ENCODE measurements at places on chromosomes 2 and 18.

GRCh38 chr2:75431763-75432162 is 129.0 kb downstream of the EVA1A start:
- DNase-seq, result no peak

DNA sequence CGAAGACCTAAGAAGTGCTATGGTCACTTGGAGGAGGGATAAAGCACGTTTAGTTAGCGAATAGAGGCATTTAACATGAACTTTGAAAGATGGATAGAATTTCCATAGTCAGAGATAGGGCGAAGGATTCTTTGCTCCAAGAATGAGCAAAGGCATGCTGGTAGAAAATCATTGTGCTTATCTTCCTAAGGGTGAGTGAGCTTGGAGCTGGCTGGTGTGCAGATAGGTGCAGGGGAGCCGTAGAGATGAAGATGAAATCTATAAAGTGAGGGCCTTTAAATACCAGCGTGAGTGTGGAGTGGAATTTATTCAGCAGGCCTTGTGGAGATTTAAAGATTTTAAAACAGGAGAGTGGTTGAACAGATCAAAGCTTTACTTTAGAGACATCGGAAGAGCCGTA is 1.6 kb downstream of the HRH4 start:
- DNase-seq, result no peak

GRCh38 chr2:9230881-9231280 is 24.3 kb downstream of the ASAP2 start:
- no peak for DNase-seq

GRCh38 chr2:200843993-200844948 is 20.2 kb downstream of the CLK1 start:
- DNase-seq, result no peak

DNA sequence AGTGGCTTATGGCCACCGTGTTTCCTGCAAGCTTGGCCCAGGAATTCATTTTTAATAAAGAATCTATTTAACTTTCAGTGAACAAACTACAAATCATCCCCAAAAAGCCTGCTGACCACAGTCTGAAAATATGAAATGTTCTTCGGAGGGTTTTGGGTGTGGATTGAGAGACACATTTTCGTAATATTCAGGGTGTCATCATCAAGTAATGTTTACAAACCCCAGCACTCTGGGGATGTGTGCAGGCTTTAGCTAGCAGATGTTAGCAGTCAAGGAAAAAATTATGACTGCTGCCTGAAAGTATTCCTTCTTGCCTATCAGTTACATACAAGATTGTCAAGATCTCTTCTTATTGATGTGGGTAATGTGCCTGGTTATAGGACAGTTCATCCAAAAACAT is 143.9 kb upstream of the FN1 start:
- DNase-seq, result no peak

GRCh38 chr2:227013881-227014280 is 150.1 kb downstream of the COL4A4 start:
- no peak for DNase-seq

DNA sequence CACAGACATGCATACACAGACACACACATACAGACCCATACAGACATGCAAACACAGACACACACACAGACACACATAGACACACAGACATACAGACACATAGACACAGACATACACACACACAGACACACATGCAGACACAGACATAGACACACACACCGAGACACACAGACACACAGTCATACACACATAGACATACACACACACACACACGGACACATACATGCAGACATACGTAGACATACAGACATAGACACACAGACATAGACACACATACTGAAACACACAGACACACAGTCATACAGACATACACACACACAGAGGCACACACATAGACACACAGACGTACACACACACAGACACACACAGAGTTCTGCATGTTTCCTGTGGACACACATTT is 26.9 kb downstream of the INHBB start:
- no peak for DNase-seq

- no peak for DNase-seq
Measured at GRCh38 chr18:59639136-59639535, 58.1 kb downstream of the CCBE1 start.

DNA sequence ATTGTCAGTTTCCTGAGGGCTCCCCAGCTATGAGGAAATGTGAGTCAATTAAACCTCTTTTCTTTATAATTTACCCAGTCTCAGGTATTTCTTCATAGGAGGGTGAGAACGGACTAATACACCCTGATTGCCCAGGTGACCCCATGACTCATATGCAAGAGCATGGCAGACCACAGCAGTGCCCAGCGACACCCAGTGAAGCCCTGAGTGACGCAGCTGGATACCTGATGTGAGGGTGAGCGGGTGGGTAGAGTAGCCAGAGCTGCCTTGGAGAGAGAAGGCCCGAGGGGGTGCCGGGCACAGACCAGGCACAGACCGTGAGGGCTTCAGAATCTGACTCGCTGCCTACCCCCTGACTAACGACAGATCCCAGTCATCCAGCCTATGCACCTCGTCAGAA is 15.4 kb downstream of the ALPG start:
- DNase-seq, result no peak

GRCh38 chr18:811892-812375 is at the start of gene YES1:
TSS of gene YES1 (minus strand) at chr18:812242. CDS start at chr18:756827, 55,415 bp downstream.
- DNase-seq, result no peak

GRCh38 chr2:26735097-26735496 is 29.0 kb upstream of the SLC35F6 start:
- DNase-seq, result no peak

GRCh38 chr2:166671801-166672200 is 177.8 kb upstream of the SCN7A start:
- no peak for DNase-seq

GRCh38 chr18:7177116-7177744 is 53.7 kb upstream of the LRRC30 start:
- no peak for DNase-seq

DNA sequence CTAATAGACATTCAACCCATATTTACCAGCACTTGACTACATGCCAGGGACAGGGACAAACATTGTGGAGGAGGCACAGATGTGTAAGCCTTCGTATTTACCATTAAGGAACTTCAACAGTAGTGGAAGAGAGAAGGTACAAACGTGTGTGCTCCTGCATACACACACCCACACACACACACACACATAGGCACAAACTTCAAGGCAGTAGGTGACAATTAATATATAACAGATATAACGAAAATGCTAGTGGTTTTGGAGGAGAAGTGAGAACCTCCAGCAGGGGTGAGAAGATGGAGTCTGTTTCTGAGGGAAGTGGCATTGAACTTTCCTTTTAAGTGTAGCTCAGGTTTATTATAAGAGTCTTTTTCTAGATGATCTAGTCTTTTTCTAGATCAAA is 231.1 kb downstream of the SETBP1 start:
- no peak for DNase-seq

DNA sequence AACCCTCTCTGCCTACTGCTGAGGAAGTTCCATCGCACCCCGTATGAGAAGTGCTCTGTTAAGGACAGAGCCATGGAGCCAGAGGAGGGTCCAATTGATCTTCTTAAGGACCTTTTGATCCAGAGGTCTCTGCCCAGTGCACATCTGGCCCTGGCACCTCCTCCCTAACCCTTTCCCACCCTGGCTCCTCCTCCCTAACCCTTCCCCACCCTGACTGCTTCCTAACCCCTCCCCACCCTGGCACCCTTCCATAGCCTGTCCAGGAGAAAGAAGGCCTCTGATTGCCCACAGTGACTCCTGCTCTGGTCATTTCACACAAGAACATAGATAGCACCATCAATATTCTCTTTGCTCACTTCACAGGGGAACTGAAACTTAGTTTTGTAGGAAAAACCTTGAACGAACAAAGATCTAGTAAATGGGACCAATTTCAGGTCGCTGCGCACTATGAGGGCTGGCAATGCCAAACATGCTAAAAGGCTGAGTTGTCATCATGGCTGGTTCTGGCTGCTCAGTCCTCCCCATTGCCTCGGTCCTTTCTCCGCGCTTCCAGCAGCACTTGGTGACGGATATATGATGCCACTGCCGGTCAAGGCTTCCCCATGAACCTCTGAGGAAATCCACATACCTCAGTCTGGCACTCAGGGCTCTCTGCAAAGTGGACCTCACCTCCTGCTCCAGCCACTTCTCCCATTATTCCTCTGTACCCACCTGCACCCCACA is 49.2 kb downstream of the PKDCC start:
- no peak for DNase-seq

- no peak for DNase-seq
Measured at GRCh38 chr2:175180701-175181103, 808 bp downstream of the ATP5MC3 start.

GRCh38 chr2:102632380-102633175 is 13.2 kb downstream of the SLC9A2 start:
- DNase-seq, result no peak

DNA sequence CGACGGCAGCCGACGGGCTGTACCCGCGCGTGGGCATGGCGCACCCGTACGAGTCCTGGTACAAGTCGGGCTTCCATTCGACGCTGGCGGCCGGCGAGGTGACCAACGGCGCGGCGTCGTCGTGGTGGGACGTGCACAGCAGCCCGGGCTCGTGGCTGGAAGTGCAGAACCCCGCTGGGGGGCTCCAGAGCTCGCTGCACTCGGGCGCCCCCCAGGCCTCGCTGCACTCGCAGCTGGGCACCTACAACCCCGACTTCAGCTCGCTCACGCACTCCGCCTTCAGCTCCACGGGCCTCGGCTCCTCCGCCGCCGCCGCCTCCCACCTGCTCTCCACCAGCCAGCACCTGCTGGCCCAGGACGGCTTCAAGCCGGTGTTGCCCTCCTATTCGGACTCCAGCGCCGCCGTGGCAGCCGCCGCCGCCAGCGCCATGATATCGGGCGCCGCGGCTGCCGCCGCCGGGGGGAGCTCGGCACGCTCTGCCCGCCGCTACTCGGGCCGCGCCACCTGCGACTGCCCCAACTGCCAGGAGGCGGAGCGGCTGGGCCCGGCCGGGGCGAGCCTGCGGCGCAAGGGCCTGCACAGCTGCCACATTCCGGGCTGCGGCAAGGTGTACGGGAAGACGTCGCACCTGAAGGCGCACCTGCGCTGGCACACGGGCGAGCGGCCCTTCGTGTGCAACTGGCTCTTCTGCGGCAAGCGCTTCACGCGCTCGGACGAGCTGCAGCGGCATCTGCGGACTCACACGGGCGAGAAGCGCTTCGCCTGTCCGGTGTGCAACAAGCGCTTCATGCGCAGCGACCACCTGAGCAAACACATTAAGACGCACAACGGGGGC is 2.0 kb downstream of the SP9 start:
- DNase-seq, result no peak

GRCh38 chr2:46689993-46690392 is 210.6 kb downstream of the TMEM247 start:
- DNase-seq, result no peak

GRCh38 chr2:38750011-38750890 is 910 bp downstream of the SRSF7 start:
- DNase-seq, result no peak

DNA sequence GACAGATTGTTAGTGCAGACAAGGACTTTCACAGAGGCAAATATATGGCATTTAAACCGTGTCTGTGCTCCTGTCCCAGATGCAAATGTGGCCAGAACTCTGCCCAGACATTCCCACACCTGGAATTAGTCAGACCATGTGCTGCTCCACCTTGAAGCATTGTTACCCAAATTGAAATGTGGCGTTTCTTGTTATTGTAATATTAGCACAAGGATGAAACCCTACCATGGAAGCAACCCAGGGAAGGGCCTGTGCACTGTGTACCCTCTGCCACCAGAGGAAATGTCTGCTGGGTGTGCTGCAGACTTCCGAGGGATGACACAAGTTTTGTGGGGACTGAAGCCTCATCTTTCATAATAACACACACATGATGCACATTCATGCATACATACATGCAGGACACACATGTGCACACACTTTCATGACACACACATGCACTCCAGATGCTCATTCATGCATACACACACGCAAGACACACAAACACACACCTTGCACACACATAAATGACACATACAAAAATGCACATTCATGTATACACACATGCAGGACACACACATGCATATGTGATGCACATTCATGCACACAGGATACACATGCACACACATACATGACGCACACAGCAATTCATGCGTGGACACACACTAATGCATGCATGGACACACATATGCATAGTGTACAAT is 133.2 kb upstream of the SNTG2 start:
- no peak for DNase-seq

DNA sequence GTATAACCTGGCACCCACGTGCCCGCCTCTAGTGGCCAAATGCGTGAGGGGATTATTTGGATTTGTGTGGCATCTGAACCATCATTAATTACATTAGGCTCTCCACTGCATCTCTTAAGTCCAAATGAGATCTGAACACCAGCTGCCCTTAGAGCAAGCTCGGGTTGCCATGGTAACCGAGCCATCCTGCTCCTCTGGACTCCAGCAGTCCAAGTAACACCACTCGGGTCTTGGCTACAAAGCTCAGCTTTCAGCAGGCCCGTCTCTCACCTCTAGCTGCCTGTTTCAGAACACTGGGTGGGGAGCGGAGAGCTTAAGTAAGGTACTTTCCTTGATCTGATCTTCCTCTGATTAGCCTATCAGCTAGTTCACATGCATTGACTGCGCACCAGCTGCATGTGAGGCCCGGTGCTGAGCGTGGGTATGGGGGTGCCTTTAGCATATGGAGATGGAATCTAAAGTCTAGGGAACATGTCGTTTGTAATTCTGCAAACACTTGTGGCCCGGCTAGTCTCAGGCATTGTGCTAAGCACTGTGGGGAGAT is 14.1 kb upstream of the CYS1 start:
- DNase-seq, result no peak

- DNase-seq, result no peak
Measured at GRCh38 chr18:35289293-35289692, 736 bp downstream of the ZSCAN30 start.

- no peak for DNase-seq
Measured at GRCh38 chr2:177478029-177478428, 85.5 kb downstream of the AGPS start.

GRCh38 chr2:190759749-190760213 is 110.9 kb downstream of the NAB1 start:
- DNase-seq, result no peak

DNA sequence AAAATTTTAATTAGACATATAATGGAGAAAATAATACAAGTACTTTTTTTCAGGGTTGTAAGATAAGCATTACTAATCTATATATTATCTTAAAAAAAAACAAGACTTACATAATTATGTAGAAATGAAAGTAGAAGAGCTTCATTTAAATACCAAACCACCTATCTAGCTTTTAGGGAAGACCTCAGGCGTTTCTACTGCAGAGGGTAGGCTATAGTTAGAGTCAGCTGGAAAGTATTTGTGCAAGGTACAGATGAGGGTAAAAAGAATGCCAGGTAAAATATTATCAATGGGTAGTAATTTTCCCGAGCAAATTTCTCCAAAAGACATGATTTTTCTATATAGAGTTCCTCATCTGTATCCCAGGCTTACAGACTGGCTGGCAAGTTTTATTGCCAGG is 30.5 kb upstream of the SLC39A10 start:
- no peak for DNase-seq

GRCh38 chr2:55500025-55500424 is 19.5 kb upstream of the CFAP36 start:
- no peak for DNase-seq

DNA sequence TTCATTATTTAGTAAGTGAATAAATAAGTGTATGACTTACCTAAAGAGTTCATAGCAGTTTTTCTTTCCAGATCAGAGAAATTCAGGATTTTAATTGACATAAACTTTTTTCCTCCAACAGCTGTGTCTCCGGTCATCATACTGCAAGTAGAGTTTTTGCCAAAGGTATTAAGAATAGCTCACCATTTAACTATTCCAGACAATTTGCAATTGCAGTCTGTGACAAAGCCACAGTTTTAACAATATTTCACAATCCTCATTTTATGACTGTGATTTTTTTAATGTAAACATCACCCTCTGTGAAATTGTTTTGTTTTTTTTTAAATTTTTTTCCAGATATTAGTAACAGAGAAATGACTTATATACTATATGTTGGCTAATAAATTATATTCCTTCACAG is 199.1 kb downstream of the TRIB2 start:
- no peak for DNase-seq

Data from cortex of kidney (tissue), 1 donor.